Neural crest cell (in vitro differentiated cells): ENCODE measurements at places on chromosomes 2 and 18. TPM values are rescaled to one million over a fixed set of nuclear protein-coding genes. Genes with fewer than 3 reads are reported as not detected.

ECEL1 gene
- 42.9 and 43.9 TPM in 2 replicates for total RNA-seq

CFAP210 gene
- 1.0 and 2.3 TPM in 2 replicates for total RNA-seq

FOXD4L1 gene
- total RNA-seq: 0.23 and 0.52 TPM in 2 replicates

APOB gene
- total RNA-seq: 0.07 and 0.09 TPM in 2 replicates

CSRNP3 gene
- total RNA-seq: 28.4 and 35.1 TPM in 2 replicates

D2HGDH gene
- total RNA-seq: 17.7 and 22.2 TPM in 2 replicates

MOGAT1 gene
- 0.30 TPM in 1 of 2 replicates, not detected in the other for total RNA-seq

MDH1B gene
- 2.0 and 4.6 TPM in 2 replicates for total RNA-seq

CXCR1 gene
- not detected in 2 replicates for total RNA-seq

KCNG2 gene
- total RNA-seq: not detected in 2 replicates

GCG gene
- 0.27 TPM in 1 of 2 replicates, not detected in the other for total RNA-seq

GULP1 gene
- 39.1 and 43.8 TPM in 2 replicates for total RNA-seq

DGKD gene
- total RNA-seq: 48.7 and 58.6 TPM in 2 replicates

EVX2 gene
- total RNA-seq: 0.43 and 0.44 TPM in 2 replicates

FLACC1 gene
- 0.77 and 1.0 TPM in 2 replicates for total RNA-seq

ALPG gene
- not detected in 2 replicates for total RNA-seq

TGFA gene
- 1.1 and 1.4 TPM in 2 replicates for total RNA-seq

ANKMY1 gene
- 13.0 and 15.9 TPM in 2 replicates for total RNA-seq

SERPINB3 gene
- total RNA-seq: not detected in 2 replicates

POU3F3 gene
- total RNA-seq: 26.7 and 27.1 TPM in 2 replicates

ZDBF2 gene
- 27.1 and 28.1 TPM in 2 replicates for total RNA-seq

RBKS gene
- 0.79 and 0.86 TPM in 2 replicates for total RNA-seq

KLHL14 gene
- 2.2 and 2.4 TPM in 2 replicates for total RNA-seq

EFHD1 gene
- total RNA-seq: 4.1 and 4.7 TPM in 2 replicates

MC5R gene
- not detected in 2 replicates for total RNA-seq

SCYGR4 gene
- not detected in 2 replicates for total RNA-seq

ANO7 gene
- total RNA-seq: 3.2 TPM in 2 replicates

RNF125 gene
- 1.1 and 1.6 TPM in 2 replicates for total RNA-seq

STAT4 gene
- 1.0 and 1.4 TPM in 2 replicates for total RNA-seq

CELF4 gene
- 1.8 and 1.9 TPM in 2 replicates for total RNA-seq

GREB1 gene
- 132 and 143 TPM in 2 replicates for total RNA-seq

SPP2 gene
- total RNA-seq: not detected in 2 replicates

SH3YL1 gene
- 30.8 and 31.8 TPM in 2 replicates for total RNA-seq

NAPG gene
- 21.1 and 23.6 TPM in 2 replicates for total RNA-seq
